ENCODE measurements at places on chromosomes 5 and 9. TPM values are rescaled to one million over a fixed set of nuclear protein-coding genes. Genes with fewer than 3 reads are reported as not detected.
A peak's percentile ranks its signal among the peaks of the same experiment; 100 is the strongest.

GRCh38 chr9:112856843-112857242, 33.8 kb downstream of the SLC46A2 start:
- H3K27me3 ChIP-seq, result no peaks in the 10 kb centered on the region
- H3K27ac ChIP-seq, result no peak overlapping the region
- H3K36me3 ChIP-seq, result no peaks in the 10 kb centered on the region
- no peak for DNase-seq
- H3K4me3 ChIP-seq, result no peak overlapping the region
- H3K4me1 ChIP-seq, result peaks cover 2% of the 10 kb centered on the region

DNA sequence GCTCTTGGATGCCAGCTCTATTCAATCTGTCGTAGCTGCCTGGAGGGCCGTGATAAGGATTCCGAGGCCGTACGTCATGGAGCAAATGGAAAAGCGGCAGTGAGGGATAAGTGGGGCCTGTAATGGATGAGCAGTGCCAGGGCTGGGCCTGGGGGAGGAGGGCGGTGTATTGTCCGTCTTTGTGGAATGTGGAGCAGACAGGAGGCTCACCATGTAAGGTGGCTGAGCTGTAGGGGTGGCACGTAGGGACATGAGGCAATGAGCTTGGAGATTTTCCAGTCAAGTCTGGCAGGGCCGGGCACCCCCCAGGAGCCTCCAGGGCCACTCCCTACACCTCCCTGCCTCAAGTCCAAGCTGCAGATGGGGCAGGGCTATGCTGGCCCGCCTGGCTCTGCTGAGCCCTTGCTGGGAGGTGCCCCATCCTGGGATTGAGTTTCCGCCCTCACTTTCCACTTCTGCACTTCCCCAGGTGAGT, 29.2 kb downstream of the NCS1 start:
- DNase-seq, result no peak
- H3K4me3 ChIP-seq, result no peak overlapping the region
- no peaks in the 10 kb centered on the region for H3K27me3 ChIP-seq
- H3K4me1 ChIP-seq, result no peaks in the 10 kb centered on the region
- H3K27ac ChIP-seq, result no peak overlapping the region

- H3K27ac ChIP-seq, result peak overlapping the region; percentile 55
- peaks cover 68% of the 10 kb centered on the region for H3K36me3 ChIP-seq
- H3K4me1 ChIP-seq, result peaks cover 5% of the 10 kb centered on the region
- H3K27me3 ChIP-seq, result no peaks in the 10 kb centered on the region
- DNase-seq, result no peak
Observed at GRCh38 chr9:121353241-121354061, 16.6 kb downstream of the STOM start.

DNA sequence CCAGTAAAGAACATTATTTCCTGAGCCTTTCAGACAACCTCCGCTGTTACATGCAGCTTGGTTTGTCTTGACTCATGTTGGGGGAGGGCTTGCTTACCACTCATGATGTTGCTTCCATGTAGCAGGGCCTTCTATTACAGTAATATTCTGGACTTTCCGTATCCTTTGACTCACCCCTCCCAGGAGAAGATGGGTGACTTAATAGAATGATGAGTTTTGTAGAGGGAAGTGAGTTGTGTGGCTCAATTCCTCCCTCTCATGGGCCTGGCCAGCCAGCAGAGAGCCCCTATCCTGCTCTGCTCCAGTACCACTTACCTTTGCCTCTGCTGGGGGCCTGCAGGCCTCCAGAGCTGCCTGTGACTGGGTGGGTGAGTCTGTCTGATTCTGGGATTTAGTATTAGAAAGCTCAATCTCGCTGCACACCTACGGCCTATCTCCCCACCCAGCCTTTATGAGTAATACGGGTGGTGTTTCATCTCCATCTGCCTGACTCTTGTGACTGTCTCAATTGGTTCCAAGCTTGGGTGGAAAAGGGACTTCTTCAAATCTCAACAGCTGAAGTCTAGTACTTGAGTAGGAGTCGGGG, 52.6 kb upstream of the KLF9 start:
- DNase-seq, result no peak
- no peaks in the 10 kb centered on the region for H3K27me3 ChIP-seq
- H3K4me3 ChIP-seq, result no peak overlapping the region
- H3K4me1 ChIP-seq, result peaks cover 17% of the 10 kb centered on the region
- no peaks in the 10 kb centered on the region for H3K36me3 ChIP-seq

GRCh38 chr9:34988218-34989002, 1.1 kb upstream of the DNAJB5 start:
- H3K4me1 ChIP-seq, result peaks cover 15% of the 10 kb centered on the region
- no peak for DNase-seq
- H3K36me3 ChIP-seq, result no peaks in the 10 kb centered on the region
- H3K27ac ChIP-seq, result peak overlapping the region; percentile 91
- H3K27me3 ChIP-seq, result no peaks in the 10 kb centered on the region

Gene CEMIP2
- polyA plus RNA-seq, result 20.0 TPM

Data from liver (tissue), 10 donors.